ENCODE measurements at places on chromosomes 3 and 15.

GRCh38 chr15:100250176-100250800 is 91.5 kb downstream of the ADAMTS17 start:
- DNase-seq = no peak

GRCh38 chr3:154778057-154778456 is 302.1 kb upstream of the MME start:
- no peak for DNase-seq

- DNase-seq = no peak
These were observed 12.5 kb downstream of the PML start for GRCh38 chr15:74006774-74007639.

GRCh38 chr3:188827103-188827502 is 344.7 kb upstream of the TPRG1 start:
- DNase-seq = no peak

GRCh38 chr3:193996641-193997089 is 139.3 kb upstream of the HES1 start:
- no peak for DNase-seq

DNA sequence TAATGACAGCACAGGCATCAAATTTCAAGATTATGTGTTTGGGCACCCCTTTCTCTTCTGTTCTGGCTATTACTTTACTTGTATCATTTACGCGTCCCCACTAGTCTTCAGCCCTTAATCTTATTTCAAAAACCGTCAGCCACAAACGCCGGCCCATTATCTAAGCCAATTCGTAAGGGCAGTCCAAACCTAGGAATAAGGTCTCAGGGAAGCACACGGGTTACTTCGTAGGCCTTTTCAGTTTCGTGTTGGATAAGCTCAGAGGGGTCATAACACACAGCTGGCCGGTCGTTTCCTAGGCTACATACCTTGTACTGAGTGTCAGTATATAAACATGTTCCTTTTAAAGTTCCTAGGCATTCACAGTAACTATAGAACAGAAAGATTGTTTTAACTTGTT is 5.1 kb upstream of the DNAAF4 start:
- DNase-seq = no peak

DNA sequence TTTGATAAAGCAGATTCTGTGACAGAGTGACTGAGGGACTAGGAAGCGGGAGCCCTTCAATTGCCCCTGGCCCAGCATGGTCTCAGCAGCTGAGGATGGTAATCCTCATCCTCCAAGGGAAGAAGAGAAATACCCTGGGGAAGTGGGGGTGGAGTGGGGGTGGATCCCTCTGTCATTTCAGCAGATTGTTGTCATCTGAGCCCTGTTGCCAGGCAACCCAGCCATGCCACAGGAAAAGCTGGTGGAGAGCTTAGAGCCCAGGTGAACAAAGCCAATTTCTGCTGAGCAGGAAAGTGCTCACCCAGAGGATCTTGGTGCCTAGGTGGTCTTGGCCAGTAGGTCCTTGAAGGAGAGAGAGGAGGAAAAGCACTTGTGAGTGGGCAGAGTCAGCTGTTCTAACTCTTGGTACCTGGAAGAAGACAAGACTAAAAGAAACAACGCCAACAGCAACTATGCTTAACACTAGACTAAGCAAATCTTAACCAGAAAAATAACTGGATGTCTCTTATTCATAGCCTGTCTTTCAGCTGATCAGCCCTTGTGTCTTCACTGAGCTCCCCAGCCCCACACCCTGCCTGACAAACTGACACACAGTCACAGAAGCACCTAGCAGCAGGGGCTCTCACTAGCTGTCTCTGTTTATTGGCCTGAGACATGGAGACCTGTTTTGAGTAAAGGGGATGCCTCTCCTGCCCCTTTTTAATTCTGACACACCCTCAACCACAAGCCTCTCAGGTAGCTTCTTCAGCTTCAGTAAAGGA is 40.1 kb upstream of the DCLK3 start:
- no peak for DNase-seq

GRCh38 chr3:185082149-185082548 is 70.7 kb downstream of the C3orf70 start:
- DNase-seq = no peak

DNA sequence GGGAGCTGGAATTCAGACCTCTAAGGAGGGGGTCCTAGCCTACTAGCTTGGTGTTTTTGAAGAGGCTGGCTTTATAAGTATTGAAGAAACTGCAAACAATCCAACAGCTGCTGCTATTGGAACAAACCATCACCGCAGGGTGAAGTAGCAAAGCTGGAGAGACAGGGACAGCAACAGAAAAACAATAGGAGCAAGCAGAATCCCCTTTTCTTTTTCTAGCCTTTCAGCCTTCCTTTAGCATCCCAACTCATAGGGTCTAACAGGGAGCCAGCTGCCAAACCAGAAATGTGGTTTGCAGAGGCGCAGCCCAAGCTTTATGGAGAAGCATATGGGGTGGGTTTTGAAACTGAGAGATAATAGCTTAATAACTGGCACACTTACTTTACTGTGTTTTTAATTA is 106.2 kb upstream of the CHMP2B start:
- no peak for DNase-seq

DNA sequence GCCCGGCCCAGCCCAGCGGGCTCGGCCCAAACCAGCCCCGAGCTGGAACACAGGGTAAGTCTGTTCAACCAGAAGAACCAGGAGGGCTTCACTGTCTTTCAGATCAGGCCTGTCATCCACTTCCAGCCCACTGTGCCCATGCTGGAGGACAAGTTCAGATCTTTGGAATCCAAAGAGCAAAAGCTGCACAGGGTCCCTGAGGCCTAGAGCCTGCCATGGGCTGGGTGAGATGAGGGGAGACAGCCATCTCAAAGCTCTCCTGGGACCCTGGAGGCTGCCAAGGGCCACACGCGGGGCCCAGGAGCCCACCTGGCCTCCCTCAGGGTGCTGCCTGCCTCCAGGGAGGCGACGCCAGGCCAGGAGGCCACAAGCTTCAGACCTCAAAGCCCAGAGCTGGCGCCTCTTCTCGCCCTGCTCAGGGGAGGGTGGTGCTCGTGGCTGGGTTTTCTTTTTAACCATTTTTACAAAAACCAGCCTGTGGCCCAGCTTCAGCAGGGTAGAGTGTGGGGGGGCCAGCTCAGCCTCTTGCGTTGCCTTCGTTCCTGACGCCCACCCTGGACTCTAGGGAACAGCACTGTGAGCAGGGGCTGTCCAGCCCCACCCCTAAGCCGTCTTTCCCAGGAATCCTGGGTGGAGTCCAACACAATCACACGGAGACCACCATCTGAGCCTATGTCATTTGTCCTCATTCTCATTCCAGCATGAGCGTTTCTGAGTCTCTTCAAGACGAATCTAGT is 107.0 kb downstream of the ETFA start:
- no peak for DNase-seq

- DNase-seq = no peak
These were observed 53.6 kb upstream of the MYO5C start for GRCh38 chr15:52349052-52349700.

- DNase-seq = no peak
These were observed 38.4 kb downstream of the ROBO2 start for GRCh38 chr3:77078279-77078678.

GRCh38 chr15:64343222-64343621 is 12.8 kb downstream of the CSNK1G1 start:
- no peak for DNase-seq

DNA sequence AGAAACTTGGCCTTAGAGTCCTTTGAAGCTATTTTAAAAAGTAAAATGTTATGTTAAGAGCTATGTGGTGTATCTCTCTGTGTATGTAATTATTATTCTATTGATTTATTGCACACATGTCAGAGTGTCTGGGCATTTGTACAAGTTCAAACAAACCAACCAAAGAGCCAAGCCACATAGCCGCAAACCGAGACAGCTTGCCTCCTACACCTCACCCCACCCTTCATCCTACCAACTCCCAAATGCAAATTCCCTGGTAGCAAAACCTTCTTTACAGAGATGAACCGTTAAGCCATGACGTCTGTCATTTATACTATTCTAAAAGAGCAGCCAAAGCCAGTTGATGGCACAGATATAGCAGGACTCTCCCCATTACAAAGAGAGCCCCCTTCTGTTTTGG is 332.3 kb downstream of the ERC2 start:
- no peak for DNase-seq

DNA sequence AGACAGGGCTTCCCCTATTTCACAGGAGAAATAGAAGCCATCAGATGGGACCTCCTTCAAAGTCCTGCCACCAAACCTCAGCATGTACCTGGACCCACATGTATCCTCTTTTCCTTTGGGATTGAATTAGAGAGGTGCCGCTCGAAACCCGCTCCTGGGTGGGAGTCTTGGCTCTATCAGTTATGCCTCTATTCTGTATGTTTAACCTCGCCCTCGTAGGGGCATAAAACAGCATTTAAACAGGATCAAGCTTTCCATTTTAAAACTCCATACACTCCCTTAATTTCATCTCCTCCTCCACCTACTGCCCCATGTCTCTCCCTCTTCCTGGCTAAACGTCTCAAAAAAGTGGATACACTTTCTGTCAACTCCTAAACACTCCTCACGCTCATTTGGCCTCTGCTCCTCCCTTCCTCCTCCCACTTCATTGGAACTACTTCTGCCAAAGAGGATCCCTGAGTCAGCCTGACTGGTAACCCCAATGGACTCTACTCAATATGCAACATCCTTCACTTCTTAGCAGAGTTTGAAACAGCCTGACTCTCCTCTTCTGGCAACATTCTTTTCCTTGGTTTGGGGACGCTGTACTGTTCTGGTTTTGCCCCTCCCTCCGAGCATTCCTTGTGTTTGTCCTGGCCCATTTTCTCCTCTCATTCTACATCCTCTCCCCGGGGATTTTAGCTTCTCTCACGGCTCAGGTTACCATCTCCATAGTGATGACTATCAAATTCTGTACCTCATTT is 23.0 kb upstream of the MUC20 start:
- DNase-seq = no peak

DNA sequence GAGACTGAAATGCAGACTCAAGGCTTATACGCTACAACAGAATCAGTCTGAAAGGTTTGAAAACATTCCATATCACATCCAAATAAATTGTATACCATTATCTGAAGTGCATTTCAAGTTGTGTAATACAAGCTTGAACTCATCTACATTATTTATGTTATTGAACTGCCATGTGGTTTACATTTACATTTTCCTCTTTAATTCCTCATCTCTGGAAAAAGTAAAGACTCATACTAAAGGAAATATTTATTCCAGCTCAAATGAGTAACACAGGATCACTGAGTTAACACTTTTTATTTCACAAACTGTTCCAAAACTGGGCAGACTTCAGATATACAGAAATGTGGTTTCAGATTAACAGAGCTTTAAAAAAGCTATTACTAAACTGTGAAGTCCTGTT is 282.5 kb downstream of the ULK4 start:
- DNase-seq = no peak

GRCh38 chr3:194194757-194195085 is 58.8 kb downstream of the HES1 start:
- DNase-seq = no peak

GRCh38 chr3:113560831-113561623 is 28.7 kb downstream of the SIDT1 start:
- DNase-seq = no peak

DNA sequence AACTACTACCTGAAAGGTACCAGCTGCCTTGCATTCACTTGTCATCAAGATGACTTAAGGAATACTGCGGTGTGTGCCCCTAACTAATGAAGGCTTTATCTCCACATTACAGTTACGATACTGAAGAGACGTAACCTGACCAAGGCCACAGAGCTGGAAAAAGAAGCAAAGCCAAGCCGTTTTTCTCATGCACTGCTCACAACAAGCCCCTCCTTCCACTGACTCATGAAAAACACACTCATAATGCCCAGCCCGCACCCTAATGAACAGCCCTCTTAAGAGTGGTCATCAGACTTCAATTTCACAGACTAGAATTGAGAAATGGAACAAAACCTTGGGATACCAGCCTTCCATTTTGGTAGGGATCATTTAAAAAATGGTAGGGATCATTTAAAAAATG is 11.6 kb downstream of the PSMD6 start:
- no peak for DNase-seq

GRCh38 chr3:45552031-45552793 is 42.3 kb upstream of the LIMD1 start:
- DNase-seq = no peak

DNA sequence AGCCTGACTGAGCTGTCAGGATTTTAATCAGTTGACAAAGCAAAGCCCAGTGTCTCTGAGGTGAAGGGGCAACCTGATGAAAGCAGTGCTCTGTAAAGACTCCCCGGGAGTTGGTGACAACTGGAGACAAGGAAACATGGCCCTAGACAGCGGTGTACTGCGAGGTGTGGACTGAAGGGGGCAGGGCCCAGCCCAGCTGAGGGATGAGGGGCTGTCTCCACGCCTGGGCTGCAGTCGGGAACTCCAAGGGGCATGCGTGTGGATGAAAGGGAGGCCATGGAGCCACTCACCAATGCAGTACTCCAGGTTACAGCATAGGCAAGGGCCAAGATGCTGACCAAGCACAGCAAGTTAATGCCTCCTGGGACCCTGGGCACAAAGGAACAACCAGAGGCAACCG is 45.1 kb downstream of the SCAP start:
- DNase-seq = no peak

DNA sequence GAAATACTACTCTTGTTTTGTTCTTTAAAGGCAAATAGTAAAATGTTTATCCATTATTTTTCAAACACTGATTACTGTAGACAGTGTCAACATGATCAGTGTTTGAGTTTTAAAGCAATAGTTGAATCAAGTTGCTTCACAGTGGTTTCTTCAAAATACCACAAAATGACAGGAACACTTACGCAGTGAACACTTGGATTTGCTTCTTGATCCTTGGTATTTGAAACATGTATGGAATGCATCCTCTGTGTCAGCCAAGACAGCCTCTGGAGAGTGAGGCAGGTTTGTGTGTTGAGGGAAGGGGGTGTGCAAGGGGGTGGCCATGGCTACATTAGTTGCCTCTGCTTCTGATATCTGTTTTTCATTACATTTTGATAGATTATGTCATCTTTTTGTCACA is 413.0 kb downstream of the RBMS3 start:
- no peak for DNase-seq

- DNase-seq = no peak
These were observed 46.3 kb downstream of the GABRG3 start for GRCh38 chr15:27017168-27017809.

DNA sequence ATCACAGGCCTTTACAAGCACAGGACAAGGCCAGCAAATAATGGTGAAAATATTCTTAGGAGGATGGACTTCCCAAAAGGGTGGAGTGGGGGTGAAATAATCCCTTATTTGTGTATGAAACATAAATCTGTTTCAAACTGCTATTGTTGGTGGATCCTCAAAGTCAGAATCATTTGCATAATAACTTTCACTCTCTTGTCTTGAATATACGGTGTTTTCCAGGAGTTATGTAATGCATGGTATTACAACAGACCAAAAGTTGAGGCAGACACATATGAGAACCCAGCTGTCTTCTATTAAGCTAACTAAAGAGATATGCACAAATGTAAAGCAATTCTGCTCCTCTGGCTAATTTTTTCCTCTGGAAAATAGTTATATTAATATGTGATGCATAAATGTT is 57.7 kb downstream of the PRTG start:
- no peak for DNase-seq

- DNase-seq = no peak
These were observed 5.3 kb downstream of the GABRA5 start for GRCh38 chr15:26872206-26872605.

GRCh38 chr3:9583792-9584191 is 30.2 kb upstream of the LHFPL4 start:
- no peak for DNase-seq
